ENCODE measurements at places on chromosomes 5 and 9.

DNA sequence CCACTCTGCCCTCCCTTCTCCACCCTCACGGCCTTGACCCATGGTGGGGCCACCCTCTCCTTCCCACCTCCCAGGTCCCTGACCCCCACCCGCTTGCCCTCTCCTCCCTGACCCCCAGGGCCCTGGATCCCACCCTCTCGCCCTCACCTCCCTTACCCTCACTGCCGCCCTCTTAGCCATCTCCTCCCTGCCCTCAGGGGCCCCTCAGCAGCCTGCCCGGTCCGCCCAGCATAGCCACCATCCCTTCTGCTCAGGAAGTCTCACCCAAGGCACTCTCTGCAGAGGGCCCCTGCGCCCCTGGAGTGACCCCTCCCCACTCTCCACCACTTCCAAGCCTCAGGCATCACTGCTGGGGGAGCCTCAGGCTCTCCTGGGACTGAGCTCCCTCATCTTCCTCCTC is 66.3 kb downstream of the MRPL36 start:
- no peak for DNase-seq

DNA sequence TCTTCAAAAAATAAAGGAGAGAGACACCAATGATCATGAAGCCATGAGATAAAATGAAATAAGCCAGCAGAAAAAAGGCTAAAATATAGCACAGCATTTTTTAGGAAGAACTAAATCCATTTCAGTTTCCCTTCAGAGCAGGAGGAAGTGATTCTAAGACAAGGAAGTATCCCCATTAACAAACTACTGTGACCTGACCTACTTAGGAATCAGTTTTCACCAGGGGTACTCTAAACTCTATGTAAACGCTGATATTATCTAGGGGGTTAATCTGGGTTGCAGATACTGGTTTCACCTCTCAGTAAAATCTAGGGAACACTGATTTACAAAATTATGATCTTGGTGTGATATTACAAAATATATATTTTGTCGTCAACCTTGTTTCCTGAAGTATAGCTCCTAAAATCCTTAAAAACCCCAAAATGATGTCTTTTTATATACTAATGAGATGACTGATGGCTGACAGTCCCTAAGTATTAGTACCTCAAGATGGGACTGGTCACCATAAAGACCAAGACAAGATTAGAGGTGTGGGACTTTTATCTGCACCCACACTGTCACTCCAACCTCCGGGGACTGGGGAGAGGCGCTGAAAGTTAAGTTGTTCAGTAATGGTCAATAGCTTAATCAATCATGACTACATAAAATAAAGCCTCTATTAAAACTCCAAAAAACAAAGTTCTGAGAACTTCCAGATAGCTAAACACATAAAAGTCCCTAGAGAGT is 2.9 kb upstream of the FNBP1 start:
- no peak for DNase-seq

DNA sequence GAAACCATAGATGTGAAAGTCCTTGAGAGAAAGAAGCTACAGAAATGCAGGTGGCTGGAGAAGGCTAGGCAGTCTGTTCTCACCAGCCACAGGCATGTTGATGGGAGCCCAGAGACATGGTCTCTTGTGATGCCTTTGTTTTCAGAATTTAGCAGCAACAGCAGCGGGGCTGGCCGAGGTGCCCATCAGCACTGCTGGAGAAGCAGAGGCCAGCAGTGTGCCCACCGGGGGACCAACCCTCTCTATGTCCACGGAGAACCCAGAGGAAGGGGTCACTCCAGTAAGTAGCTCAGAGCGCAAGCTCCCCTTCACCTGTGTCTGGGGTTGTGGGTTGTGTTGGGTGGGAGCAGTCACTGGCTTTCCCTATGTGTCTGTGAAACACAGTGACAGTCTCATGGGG is 59.6 kb downstream of the COL15A1 start:
- DNase-seq = no peak

DNA sequence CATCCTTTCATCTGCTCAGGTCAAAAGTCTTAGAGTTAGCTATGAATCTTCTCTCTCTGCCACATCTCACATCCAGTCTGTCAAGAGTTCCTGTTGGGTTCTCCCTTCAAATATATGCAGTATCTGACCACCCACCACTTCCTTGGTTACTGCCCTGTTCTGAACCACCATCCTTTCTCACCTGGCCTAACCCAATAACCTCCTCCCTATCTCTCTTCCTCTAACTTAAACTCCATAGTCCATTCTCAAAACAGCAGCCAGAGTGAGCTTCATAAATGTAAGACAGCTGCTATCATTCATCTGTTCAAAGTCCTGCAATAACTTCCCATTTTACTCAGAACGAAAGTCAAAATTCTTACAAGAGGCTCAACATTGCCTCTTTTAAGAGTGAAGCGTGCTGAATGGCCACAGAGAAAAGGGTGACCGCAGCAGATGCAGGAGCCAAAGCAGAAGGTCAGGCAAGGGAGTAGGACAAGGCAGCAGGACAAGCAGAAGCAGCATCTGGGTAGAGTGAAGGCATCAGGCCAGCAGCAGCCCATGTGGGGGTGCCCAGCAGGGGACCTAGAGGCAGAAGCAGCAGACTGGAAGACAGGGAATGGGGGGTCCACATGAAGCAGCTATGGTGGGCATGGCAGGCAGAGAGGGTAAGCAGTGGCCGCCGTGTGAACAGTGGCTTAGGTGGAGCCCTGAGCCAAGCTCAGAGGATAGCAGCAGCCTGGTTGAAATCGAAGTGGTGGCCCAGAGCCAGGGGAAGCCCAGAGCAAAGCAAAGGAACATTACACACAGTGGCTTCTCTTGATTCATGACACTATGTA is 39.3 kb upstream of the CDC42SE2 start:
- DNase-seq = no peak

DNA sequence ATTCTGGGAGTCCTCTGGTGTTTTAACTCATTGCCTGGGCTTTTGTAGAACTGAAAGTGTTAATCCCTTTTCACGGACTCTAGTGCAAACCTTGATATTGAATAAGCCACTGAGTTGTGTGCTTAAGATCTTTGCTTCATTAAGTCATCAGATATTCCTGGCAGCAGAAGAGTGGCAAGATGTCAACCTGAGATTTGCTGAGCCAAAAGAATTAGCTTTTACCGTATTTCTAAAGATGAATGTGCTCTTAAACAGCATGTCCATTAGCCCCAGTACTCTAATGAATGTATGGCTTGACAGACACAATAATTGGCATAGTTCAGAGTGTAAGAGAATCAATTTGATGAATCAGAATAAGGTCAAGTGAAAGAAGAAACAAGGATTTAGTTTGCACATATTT is 87.2 kb upstream of the CDH6 start:
- no peak for DNase-seq
